ENCODE measurements at places on chromosomes 1 and 21.

DNA sequence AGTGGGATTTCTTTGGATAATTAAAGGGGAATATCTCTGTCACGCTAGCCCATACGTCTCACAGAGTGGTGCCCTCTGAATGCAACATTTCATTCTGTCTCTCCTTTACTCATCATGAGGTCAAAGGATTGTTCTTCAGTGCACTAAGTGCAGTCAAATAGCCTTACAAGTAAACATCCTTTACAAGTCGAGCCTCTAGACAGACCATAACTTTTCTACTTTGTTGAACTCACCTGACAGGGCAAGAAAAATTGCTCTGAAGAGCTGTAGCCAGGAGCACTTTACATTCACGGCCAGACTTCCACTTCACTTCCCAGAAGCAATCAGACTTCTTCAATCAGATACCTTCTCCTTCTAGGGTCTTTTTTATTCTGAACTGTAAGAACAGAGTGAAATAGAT lies 768.0 kb upstream of the TMPRSS15 start:
- DNase-seq, result no peak

DNA sequence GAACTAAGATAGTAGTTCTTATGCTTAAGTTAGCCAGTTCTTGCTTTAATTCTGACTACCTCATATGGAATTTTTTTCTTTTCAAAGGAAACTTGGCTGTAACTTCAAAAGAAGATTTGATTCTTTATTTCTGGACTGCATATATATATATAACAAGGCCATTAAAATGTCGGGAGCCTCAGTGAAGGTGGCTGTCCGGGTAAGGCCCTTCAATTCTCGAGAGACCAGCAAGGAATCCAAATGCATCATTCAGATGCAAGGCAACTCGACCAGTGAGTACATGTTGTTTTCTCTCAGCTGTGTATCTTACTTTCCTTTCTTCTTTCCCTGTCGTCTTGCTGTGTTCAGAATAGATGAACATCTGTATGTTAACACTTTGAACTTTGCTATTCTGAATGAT lies 21.8 kb downstream of the KIF1B start:
- no peak for DNase-seq

GRCh38 chr21:25330266-25330665 lies 277.0 kb downstream of the MRPL39 start:
- DNase-seq, result peak; percentile 36

GRCh38 chr1:238649200-238649599 lies 737.2 kb upstream of the CHRM3 start:
- peak; percentile 84 for DNase-seq

GRCh38 chr1:79131626-79132025 lies 125.1 kb upstream of the ADGRL4 start:
- no peak for DNase-seq

DNA sequence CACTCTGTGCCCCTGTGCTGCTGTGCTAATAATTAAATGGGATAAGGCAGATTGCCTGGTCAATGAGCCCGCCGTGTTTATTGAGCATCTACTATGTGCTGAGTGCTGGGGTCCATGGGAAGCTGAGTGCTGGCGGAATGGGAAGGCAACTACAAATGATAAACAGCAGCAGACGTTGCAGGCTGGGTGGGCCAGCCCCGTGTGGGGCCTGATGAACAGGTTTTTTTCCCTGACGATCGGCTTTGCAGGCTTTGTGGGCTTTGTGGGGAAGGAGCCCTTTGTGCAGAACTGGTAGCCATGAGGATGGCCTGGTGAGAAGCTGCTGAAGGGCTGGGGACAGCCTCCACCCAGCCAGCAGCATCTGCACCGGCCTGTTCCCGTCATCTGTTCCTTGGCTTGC lies 3.5 kb downstream of the PDE9A start:
- DNase-seq, result no peak

- DNase-seq, result no peak
Measured at GRCh38 chr1:15168479-15168878, 14.9 kb downstream of the TMEM51 start.

- DNase-seq, result no peak
Measured at GRCh38 chr1:221336126-221336525, 405.8 kb downstream of the DUSP10 start.

- no peak for DNase-seq
Measured at GRCh38 chr1:67705735-67706453, 20.9 kb downstream of the GADD45A start.

GRCh38 chr21:41926117-41926806 lies 27.6 kb downstream of the C2CD2 start:
- DNase-seq, result no peak

DNA sequence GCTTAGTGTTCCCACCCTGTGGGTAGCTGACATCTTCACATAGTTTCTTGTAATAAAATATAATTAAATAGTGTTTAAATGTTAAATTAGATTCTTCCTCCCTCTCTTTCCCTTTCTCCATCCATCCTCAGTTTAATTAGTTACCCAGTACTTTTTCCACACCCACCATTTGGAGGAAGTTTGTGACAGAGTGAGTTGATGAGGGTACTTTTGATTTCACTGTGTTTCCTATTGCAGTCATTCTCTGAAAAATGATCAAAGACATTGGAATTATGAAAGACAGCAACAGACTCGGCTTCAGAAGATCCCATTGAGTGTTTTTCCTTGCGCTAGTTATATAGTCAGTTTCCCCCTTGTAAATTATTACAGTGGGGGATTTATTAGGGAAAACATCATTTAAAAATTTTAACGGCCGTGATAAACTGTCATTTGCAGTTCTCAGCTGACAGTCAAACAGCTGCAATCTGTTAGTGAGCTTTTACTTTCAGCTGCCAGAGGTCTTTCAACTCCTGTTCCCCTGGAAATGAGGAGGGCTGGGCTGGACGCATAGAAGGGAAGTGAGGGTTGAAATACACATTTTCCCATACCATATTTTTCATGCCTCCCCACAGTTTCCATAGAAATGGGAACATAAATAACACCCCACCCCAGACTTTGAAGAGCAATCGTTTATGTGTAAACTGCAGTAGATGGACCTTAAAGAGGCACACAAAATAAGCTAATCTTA lies 61.3 kb upstream of the CACYBP start:
- no peak for DNase-seq

DNA sequence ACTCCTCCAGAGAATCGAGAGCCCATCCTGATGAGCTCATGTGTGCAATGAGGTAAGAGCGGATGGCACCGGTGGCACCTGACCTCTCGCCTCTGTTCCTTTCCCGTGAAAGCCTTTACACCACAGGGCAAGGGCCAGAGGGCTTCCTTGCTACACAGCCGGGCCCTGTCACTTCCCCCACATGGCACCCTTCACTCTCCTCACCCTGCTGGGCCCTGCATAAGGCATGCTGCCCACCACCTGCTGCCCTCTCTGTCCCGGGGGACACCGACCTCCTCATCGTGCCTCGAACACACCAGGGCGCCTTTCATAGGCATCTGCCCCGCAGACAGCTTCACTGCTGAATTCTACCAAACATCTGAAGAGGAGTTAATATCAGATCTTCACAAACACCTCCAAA lies 45.1 kb upstream of the C1orf174 start:
- no peak for DNase-seq

DNA sequence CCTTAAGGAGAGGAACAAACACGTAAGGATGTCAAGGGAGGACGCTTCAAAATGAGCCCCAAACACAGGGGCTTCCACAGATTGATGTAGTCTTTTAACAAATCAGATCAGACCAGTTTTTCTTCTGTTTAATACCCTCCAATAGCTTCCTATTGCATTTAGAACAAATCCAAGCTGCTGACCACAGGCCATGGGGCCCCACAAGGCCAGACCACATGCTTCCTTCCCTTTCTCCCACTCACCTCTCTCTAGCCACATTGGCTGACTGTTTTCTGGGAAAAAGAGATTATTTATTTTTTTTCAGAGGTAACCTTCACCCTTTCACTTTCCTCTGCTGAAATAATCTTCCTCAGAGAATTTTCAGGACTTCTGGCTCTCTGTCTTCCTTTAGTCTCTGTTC lies 380.6 kb downstream of the SIPA1L2 start:
- no peak for DNase-seq

DNA sequence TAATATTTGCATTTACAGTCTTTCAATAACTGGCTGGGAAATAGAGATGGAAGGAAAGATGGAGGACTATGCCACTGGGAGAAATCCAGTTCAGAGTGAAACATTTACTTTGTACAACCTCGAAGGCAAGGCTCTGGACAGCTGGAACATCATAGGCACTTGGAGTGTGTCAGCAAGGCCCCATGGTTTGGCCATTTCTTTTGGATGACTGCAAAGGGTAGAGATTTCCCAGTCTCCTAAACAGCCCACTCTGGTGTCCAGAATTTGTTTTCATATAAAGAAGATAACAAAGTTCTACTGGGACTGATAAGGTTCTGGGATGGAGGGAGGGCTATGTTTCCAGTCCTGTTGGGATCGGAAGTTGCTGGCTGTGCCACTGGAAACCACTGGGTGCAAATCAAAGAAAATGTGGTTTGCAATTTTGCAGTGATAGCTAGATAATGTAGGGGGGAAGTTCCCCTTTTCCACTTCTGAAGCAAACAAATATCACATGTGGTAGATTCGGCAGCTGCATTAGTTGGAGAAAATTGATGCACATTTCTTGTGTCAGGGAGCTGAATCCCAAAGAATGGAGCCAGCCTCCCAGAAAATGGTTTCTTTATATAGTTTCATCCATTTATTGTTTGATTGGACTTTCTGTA lies 16.2 kb downstream of the KCND3 start:
- DNase-seq, result no peak

DNA sequence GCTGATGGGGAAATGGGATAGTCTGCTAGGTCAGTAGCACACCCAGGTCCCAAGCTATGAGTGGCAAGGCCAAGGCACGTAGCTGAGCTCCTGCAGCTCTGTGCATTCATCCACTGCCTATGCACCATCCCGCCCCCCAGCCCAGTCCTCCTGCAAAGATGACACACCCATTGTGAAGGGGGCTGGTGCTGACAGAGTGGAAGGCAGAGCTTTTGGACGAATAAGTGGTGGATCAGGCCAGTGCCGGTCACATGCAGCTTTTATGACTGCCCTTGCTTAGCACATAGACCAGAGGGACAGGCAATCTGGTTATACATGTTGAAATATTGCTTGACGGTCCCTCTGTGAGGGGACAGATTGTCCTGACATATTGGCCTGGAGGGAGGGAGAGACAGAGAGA lies 494.3 kb downstream of the PTPRU start:
- no peak for DNase-seq

DNA sequence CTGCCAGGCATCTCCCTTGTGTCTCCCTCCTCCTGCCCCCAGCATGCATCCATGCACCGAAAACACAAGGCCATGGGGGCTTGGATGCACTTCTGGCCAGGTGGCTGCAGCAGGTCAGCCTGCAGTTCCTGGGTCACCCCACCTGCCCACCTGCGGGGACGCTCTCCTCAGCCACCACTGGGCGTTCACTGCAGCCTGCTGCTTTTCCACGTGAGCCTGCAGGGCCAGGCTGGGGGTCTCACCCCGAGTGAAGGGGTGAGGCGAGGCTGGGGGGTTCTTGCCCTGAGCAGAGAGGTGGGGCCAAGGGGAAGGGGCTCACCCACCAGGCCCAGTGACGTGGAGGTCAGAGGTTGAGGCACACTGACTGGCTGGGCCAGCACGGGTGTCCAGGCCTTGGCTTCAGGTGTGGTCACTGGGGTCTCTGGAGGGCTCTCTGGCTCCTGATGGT lies 64.6 kb downstream of the WNT9A start:
- DNase-seq, result no peak

- no peak for DNase-seq
Measured at GRCh38 chr1:228101614-228101993, 1.5 kb downstream of the C1orf35 start.

- DNase-seq, result no peak
Measured at GRCh38 chr1:185263292-185263691, 53.8 kb downstream of the IVNS1ABP start.

- DNase-seq, result no peak
Measured at GRCh38 chr21:44295163-44295573, 4.7 kb upstream of the PFKL start.

- DNase-seq, result no peak
Measured at GRCh38 chr1:30548294-30548693, 175.1 kb downstream of the MATN1 start.

DNA sequence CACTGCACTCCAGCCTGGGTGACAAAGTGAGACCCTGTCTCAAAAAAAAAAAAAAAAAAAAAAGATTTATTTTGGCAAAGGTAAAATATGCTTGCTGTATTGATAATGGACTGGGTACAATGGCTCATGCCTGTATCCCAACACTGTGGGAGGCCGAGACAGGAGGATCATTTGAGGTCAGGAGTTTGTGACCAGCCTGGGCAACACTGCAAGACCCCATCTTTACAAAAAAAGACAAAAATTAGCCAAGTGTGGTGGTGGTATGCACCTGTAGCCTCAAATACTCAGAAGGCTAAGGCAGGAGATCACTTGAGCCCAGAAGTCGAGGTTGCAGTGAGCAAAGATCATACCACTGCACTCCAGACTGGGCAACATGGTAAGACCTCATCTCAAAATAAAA lies 6.3 kb downstream of the SF3A3 start:
- no peak for DNase-seq

- DNase-seq, result no peak
Measured at GRCh38 chr1:157030728-157031127, 14.8 kb downstream of the ARHGEF11 start.

- DNase-seq, result no peak
Measured at GRCh38 chr1:5938101-5938646, 54.1 kb downstream of the NPHP4 start.

DNA sequence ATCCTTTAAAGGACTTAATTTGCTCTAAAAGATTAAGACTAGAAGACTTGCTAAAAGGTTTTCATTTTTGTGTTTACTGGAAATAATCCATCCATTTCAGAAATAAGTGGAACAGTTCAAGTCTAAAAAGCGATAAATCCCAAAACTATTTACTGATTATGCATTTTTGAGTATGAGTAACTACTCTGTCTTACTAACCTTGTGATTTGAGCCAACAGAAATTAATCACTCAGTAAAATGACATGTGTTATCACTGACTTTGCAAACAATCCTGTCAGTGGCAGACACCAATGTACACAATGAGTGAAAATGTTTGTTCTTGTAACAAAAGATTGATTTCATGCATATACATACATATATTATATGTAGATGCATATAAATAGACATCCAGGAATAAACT lies 218.0 kb downstream of the DENND1B start:
- peak; percentile 57 for DNase-seq

GRCh38 chr1:203271962-203272632 lies 33.2 kb upstream of the BTG2 start:
- peak; percentile 39 for DNase-seq

DNA sequence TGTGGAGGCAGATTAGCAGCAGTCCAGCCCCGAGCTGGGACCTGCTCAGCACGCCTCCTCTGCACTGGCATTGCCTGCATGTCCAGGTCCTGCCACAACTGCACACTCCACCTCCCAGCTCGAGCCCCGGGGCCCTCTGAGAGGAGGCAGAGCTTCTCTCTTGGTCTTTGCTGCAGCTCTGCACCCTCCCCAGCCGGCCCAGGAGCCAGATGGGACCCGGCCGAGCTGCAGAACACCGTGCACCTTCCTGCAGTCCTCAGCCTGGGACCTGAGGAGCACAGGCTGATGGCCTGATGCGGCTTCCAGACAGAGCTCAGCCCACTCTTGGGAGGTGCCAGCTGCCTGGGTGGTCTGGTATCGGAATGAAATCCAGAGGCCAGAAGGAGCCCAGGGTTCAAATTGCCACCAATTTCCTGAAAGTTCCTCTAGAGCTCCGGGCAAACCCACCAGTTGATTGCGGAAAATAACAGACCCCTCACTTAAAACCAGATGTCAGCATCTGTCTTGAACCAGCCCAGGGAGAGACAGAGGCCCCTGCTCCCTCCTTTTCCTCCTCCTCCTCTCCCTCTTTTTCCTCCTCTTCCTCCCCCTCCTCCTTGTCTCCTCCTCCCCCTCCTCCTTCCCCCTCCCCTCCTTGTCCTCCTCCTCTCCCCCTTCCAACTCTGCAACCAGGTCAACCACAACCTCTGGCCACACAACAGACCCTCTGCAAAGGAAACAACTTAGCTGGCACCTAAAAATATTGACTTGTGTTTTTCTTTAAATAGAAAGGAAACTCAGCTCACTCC lies 10.6 kb upstream of the SPSB1 start:
- no peak for DNase-seq

Data from retinal pigment epithelial cell (primary cell).